NCI-H2081 (cell line): ENCODE measurements at places on chromosomes 6 and 20.
A peak's percentile ranks its signal among the peaks of the same experiment; 100 is the strongest.

GRCh38 chr6:135319819-135320218, 138.7 kb downstream of the MYB start:
- no peak for DNase-seq

DNA sequence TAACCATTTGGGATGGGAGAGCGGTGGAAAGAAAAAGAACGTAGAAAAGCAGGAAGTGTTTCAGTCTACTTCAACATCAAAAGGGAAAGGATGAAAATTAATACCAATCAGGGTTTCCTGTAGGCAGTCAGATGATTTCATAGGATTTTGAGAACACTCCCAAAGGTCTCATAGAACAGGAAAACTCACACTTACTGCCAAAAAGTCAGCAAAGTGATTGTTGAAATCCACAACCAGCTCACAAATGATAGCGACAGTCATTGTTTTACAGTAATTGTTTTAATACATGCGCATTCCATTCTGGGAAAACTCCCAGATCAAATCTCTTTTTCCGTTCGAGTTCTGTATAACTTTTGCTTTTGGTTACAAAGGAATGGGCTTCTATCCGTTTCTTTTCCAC, 5.3 kb upstream of the CNKSR3 start:
- no peak for DNase-seq

GRCh38 chr6:110520209-110520965, 44.0 kb upstream of the SLC22A16 start:
- DNase-seq, result no peak

DNA sequence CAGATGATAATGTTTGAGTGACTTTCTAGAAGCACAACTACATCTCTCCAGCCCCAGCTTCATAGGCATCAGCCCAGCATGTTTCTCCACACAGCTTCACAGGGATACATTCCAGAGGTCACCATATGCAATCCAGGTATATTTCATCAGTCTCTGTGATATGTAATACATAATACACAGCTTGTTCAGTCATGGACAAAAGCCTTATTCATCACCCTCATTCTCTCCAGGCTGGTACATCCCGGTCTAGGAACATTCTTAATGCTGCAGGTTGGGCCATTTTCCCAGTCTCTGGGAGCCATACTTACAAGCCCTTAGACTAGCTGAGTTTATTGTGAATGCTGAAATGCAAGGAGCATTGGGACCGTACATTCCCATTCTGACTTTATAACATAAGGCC, 169.4 kb downstream of the TMEM200A start:
- no peak for DNase-seq

DNA sequence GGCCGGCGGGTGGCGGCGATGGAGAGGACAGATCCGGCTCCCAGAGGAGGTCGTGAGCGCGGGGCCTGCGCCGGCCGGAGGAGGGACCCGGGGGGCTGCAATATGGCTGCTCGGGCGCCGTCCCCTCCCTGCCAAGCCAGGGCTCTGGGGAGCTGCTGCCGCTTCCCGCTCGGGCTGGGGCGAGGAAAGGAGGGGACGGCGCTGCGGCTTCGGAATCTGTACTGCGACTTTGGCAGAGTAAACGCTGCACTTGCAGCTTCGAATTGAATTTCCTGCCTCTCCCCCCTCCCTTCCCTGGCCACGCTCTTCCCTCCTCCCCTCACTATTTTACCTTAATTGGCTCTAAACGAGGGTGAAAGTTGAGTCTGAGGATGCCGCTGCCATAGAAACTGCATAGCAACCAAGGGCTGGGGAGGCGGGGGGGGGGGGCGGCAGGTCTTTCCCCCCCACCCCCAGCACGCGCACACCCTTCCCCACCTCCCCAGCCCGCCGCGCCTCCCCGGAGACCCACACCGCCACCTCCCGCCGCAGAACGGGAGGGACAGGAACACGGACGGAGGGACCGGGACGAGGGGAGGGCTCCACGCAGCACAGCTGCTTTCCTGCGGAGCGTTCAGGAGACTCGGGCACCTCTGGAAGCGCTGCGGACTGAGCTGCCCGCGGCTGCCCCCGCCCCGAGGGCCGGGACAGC, 93.9 kb downstream of the RNASET2 start:
- DNase-seq, result peak; percentile 29

GRCh38 chr6:45812922-45813321, 202.7 kb downstream of the CLIC5 start:
- no peak for DNase-seq

DNA sequence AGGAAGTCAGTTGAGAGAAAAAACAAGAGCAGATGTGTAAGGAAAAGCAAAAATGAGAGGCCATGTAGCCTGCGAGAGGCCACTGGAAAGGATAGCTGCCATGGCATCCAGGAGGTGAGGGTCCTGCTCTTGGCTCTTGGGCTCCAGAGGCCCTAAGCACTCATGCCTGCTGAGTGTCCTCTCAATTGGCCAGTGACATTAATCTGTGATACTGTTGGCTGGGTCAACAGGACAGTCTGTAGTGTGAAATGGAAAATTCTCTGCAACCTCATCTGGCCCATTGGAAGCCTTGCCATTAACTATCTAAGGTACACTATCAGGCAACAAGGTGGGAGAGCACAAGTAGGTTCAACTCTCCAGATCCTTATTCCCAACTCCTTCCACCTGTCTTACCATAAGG, 180.9 kb downstream of the LY86 start:
- no peak for DNase-seq

DNA sequence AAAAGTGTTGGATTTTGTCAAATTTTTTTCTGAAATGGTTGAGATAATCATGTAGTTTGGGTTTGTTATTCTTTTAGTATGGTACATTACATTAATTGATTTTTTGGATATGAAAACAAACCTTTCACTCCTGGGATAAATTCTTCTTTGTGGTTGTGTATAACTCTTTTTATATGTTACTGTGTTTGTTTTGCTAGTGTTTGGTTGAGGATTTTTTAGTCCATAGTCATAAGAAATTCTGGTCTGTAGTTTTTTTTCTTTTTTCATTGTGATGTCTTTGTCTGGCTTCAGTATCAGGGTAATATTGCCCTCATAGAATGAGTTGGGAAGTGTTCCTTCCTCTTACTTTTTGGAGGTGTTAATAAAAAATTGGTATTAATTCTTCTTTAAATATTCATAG, 122.2 kb upstream of the ATXN1 start:
- no peak for DNase-seq

- DNase-seq, result peak; percentile 12
Observed at GRCh38 chr20:36604952-36605398, 604 bp upstream of the RAB5IF start.
